Stimulated activated CD4-positive, alpha-beta T cell treated with anti-CD3 and anti-CD28 coated beads, Interleukin-1b, Interleukin-23, amount 100 ng/mL, for 1 hour (primary cell): ENCODE measurements at places on chromosomes 6 and 20.

DNA sequence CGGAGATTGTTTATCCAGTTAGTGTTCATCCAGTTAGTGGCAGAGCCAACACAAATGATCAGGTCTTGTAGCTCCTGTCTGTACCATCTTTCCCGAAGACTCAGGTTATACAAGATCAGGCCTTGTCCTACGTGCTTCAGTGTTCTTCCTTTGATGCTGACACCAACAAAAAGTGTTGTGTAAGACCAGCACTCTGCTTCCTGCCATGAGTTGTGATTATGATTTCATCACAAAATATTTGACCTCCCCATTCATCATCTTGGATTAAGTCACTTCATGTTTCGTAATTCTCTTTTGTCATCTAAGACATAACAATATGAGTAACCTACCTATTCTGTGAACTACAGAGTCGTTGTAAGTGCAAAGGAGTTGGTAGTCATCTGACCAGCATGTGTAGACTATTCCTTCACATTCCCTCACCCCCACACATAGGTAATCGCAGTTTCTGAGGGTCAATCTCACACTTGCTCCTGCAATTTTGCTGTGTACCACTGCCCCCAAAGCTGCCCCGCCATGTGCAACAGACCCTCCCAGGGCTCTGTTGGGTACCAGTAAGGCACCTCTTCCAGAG lies 135.6 kb upstream of the SLC22A23 start:
- no peak for DNase-seq

DNA sequence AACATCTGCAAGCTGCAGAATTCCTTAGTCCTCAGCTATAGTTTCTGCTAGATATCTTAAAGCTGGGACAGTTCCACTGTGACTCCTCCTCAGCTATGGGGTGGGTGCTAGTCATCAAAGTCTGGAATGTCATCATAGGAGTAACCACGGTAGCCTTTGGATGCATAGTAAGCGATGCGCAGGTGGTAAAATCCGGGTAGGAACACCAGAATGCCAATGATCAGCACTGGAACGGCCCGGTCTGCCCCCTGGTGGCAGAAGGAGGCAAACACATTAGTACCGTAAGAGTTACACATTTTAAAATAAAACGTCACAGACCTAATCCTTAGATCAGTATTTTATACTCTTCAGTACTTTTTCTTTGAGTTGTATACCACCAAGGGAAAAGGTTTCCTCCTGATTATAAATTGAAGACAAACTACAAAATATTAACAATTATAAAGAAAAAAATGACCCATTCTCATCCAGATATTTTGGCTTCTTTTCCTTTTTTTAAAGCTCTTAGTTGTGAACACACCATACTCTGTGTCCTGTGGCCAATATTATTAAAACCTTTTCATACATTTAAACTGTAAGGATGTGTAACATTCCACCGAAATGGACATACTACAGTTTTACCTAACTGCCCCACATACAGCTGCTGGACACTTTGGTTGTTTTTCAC lies 18.9 kb downstream of the PCNA start:
- peak; percentile 30 for DNase-seq

- DNase-seq: no peak
Observed at GRCh38 chr20:17542993-17543412, 11.8 kb upstream of the BFSP1 start.

DNA sequence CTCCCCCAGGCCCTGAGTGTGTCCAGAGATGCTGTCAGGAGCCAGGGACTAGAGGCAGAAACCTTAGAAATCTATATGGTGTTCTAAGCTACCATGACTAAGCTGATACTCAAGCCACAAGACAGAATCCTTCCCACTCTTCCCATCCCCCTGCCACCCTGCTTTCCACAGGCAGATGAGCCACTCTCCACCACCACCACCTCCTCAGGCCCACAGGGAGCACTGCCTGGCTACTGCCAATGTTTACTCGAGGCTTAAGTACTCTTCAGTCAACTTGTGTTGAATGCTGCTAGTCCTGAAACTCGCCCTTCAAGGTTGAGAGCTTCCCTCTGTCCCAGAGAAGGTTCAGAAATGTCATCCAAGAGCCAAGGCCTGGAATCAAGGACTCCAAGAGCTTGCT lies 56.2 kb downstream of the CENPW start:
- no peak for DNase-seq

GRCh38 chr20:45953672-45954071 lies 18.3 kb downstream of the ZNF335 start:
- DNase-seq: no peak

DNA sequence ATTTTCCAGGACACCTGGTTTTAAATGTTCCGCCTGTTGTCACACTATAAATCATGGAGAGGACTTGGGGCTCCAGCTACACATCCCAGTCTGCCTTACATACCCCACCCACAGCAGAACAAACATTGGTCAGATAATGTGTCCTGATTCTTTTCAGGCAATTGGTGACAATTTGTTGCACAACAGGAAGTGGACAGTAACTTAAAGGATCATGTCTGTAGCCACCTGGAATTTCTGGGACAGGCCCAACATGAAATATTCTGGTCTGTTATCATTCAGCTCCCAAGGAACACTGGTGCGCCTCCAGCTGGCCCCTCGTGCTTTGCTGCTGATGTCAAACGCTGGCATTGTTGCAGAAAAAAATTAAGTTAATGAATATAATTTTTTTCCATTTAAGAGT lies 117.2 kb downstream of the SOBP start:
- DNase-seq: no peak

- no peak for DNase-seq
Observed at GRCh38 chr6:75279418-75279817, 5.2 kb downstream of the TMEM30A start.

GRCh38 chr6:154301839-154302752 lies 54.5 kb downstream of the IPCEF1 start:
- DNase-seq: no peak

GRCh38 chr6:159821122-159821521 lies 21.0 kb downstream of the PNLDC1 start:
- DNase-seq: no peak

GRCh38 chr6:155328539-155329459 lies 14.5 kb upstream of the TFB1M start:
- no peak for DNase-seq

DNA sequence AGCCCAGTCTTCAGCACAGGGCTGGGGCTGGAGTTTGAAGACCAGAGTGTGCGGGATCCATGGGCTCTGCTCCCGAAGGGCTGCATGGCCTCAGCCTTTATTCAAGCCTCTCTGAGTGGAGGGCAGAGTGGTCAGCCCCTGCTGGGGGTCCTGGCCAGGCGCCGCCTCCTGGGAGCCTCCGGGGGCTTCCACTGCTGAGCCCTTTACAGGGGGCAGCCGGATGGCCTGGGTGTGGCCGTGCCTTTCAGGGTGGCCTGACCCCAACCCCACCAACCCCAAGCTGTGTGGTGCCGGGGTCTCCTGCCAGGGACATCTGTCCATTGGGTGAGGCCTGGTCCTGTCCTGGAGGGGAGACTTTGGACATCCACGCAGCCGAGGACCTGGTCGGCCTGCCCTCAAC lies 76.0 kb upstream of the SLCO4A1 start:
- no peak for DNase-seq

DNA sequence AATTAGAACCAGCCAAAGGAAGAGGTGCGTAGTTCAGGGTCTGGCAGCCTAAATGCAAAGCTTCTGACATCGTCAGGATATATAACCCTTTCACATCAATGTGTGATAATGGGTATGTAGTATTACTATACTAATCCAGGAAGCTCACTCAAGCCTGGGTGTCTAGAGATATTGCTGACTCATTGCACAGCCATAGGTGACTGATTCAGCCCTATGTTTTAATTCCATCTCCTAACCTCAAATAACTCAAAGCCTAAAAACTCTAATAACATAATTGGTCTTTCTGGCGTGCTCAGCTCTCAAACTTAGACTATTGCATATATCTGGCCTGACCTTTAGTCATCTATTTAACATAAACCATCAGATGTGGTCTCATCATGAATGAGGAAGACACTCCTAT lies 658.4 kb downstream of the TBC1D32 start:
- no peak for DNase-seq

DNA sequence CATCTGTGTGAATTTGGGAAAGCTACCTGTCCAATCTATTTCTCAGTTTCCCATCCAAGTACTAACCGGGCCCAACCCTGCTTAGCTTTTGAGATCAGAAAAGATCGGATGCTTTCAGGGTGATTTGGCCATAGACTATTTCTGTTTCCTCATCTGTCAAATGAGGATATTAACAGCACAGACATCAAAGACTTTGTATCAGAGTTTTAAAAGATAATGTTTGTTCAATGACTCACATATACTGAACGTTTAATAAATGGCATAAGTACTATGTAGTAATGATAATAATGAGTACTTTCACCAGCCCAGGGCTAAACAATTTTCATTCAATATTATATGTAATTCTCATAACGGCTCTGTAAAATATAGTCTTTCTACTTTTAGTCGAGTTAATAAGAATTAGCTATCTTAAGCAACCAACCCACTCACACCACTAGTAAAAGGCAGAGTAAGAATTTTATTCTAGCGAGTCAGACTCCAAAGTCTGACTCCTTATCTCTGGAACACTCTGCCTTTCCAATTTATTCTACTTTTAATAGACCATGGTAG lies 216.5 kb downstream of the ARHGAP18 start:
- no peak for DNase-seq

- no peak for DNase-seq
Observed at GRCh38 chr6:132020138-132020581, 69.0 kb upstream of the CCN2 start.

DNA sequence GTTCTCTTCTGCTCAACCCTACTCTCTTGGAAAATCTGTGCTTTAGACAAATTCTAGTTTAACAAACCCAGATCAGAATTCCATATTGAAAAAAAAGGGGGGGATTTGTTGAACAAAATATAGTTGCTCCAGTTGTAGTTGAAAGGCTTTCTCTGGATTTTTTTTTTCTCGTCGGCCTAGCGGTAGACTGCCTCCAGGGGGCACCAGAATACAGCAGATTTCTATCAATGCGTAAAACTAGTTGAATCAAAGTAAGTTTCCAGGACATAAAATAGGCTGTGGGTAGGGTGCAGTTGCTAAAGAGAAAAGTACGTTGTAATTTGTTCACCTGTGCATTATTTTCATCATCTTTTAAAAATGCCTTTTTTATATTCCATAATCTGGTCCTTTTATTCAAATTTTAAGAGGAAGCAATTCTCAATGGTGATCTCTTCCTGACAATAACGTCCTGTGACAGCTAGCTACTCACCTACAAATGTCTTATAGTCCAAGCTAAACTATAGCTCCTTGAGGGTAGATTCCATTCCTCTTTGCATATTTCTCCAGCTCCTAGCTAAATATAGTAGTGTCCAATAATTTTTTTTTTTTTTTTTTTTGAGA lies 105.4 kb downstream of the PERP start:
- peak; percentile 19 for DNase-seq

DNA sequence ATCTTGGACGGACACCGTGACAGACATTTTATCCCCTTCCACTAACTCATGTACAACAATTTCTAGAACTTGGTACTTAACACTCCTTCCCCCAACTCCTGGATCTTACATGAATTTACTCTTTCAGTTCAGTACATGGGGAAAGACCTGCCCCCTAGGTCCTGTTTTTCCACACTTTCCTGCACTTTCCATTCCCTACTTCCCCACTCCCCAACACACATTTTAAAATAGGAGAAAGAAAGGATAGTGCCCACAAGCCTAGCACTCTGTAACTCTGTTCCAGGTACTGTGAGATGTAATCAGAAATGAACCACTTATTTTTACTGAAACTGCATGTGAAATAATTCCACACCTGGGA lies 1.3 kb downstream of the ADGRG6 start:
- DNase-seq: no peak

DNA sequence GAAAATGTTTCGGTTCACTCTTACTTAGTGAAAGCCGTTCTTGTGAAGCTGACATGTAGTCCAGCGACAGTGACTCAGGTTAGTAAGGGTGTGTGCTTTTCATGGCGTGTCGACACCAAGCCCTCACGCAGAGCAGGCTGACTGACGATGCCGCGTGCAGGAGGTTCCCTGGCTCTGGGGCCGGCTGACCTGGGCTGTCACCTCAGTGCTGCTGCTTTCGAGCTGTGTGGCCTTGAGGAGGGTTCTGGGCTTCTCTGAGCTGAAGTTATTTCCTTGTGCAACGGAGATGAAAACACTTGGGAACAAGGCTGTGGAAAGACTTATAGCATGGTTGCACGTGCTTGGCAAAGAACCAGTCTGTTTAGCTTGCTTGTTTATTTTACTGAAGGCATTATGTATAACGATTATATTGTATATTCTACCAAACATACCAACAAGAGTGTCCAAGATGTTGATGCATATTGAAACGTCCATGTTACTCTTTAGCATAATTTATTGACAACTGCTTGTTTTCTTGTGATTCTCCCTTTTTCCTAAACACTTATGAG lies 59.2 kb downstream of the PHACTR3 start:
- DNase-seq: no peak

GRCh38 chr6:28977341-28978132 lies 27.6 kb downstream of the ZNF311 start:
- no peak for DNase-seq

DNA sequence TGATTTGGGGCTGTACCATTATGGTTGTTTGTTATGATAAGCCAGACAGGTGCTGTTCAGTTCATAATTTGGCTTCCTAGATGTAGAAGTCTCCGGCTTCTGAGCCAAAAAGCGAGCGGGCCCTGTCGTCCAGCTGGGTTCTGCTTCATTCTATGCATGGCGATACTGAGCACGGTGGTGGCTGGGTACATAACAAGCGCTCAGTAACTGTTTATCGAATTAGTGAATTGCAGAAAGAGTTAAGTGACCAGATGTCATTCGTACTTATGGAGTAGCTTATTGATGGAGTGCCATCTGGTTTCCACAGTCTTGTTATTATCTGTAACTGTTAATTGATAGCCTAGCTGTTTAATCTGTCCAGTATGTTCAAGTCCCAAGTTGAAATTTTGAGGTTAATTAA lies 85.0 kb downstream of the DTD1 start:
- no peak for DNase-seq

GRCh38 chr20:63117151-63117550 lies 98.8 kb downstream of the YTHDF1 start:
- no peak for DNase-seq

DNA sequence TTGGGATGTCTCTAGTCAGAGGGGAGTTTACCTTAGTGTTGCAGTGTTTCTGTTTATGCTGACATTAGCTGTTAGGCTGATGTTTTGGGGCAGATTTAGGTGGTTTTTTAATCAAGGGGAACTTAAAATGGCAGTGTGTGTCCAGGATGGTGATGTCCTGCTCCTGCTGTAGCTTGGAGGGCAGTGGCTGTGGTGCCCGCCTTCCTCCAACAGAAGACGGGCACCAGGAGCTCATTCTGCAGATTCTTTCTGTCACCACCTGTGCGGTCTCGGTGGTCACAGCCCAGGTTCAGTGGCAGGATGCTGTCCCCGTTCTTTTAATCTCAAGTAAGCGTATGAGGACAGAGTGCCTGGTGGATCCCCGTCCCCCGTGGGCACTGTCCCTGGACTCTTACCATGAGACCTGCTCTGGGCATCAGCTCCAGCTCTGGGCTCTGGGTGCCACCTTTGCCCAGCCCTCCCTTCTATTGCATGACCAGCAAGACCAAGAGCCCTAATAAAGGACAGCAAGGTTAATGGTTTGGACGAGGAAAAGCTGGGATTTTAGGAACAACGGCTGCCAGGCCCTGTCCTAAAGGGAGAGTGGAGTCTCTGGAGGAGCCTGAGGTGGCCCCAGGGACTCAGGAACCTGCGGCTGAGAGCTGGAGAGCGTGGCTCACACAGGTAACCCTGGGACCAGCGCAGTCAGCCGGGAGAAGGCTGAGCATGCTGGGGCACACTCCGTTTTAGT lies 217.3 kb downstream of the ERMARD start:
- DNase-seq: no peak

GRCh38 chr6:8633762-8634161 lies 198.4 kb upstream of the SLC35B3 start:
- no peak for DNase-seq
